ENCODE measurements at places on chromosomes 12 and 14.

DNA sequence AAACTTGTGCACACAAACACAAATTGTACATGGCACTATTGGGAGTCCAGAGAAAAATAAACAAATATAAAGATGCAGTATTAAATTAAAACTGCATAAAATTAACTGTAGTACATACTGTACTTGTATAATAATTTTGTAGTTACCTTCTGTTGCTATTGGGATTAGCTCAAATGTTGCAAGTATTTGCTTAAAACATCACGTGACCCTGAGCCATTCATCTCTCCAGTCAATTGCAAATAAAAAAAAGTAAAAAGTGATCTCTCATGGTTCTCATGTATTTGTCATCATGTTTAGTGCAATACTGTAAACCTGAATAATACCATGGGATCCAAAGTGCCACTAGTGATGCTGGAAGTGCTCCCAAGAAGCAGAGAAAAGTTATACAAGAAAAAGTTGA, 88.1 kb upstream of the NAV3 start:
- no peak for DNase-seq

GRCh38 chr14:52153939-52154338, 85.1 kb upstream of the NID2 start:
- peak; percentile 48 for DNase-seq

DNA sequence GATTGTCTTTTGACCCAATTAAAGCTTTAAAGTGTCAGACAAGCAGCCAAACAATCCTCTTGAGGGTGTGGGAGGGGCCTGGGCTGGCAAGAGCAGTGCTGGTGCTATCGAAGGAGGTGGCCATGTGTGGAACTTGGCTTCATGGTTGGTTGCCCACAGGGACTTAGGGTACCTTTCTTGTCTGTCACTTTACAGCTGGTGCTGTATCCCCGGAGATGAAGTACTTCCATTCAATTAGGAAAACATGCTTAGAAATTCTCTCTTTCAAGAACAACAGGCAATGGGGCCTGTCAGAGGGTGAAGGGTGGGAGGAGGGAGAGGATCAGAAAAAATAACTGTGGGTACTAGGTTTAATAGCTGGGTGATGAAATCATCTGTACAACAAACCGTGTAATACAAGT, 86.5 kb downstream of the DAAM1 start:
- DNase-seq: peak; percentile 56

GRCh38 chr12:80936353-80936641, 1.4 kb downstream of the LIN7A start:
- no peak for DNase-seq

DNA sequence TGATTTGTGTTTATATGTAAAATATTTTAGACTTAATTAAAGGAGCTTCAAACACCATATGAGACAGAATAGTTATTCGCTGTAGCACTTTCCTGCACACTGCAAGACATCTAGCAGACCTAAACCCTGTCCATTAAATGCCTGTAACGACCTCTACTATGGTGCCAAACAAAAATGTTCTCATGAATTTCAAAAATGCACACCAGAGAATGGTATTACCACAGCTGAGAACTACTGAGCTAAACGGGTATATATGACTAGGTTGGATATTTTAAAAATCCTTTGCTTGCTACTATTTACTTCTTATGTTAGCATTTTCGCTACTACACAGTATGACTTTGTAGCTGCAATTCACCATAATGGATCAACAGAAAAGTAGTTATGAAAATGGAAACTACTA, 34.8 kb downstream of the SPPL3 start:
- DNase-seq: no peak

DNA sequence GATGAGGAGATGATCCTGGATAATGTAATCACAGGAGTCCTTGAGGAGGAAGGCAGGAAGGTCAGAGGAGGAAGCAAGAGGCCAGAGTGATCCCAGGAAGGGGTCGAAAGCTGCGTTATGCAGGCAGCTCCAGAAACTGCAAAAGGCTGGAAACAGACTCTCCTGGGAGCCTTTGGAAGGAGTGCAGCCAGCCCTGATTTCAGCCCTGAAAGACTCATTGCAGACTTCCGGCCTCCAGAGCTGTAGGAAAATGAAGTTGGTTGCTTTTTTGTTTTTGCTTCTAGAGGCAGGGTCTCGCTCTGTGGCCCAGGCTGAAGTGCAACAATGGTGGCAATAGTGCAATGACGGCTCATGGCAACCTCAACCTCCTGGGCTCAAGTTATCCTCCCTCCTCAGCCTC, 44.6 kb upstream of the FZD10 start:
- no peak for DNase-seq

DNA sequence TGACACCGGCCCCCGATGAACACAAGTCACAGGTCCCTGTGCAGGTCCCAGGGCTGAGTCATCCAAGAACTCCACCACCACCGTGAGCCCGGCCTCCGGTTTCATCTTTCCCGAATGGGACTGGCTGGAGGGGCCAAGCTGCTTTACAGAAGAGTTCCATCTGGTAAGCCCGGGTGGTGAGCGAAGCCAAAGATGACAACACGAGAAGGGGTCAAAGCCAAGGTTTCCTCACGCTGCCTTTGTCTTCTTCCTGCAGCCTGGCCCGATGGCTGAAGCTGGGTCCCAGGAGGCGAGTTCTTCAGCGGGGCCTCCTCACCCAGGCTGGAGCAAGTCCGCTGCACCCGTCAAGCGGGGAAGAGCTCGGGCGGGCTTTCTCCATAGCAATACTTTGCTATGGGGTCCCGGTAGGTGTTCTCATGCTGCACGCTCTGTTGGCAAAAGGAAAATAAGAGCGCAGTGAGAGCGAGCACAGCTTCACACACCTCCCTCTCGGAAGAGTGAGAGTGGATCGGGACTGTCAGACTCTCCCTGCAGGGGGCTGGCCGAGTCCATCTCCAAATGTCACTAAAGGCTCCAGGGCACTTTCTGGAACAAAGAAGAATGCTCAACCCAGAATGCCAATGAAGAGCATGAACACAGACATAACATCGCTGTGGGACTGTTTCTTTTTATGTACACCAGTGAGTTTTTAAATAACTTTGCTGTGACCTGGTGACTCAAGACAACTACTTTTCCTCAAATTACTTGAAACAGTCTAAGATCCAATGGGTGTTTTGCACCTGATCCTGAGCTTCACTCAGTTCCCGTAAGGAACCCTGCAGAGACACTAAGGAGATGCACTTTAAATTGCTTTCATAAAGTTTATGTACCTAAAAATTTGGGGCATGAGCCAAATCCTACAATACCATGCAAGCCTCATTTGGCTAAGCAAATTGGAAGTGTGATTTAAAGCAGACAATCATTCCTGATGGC, 20.1 kb downstream of the SPRING1 start:
- DNase-seq: no peak

DNA sequence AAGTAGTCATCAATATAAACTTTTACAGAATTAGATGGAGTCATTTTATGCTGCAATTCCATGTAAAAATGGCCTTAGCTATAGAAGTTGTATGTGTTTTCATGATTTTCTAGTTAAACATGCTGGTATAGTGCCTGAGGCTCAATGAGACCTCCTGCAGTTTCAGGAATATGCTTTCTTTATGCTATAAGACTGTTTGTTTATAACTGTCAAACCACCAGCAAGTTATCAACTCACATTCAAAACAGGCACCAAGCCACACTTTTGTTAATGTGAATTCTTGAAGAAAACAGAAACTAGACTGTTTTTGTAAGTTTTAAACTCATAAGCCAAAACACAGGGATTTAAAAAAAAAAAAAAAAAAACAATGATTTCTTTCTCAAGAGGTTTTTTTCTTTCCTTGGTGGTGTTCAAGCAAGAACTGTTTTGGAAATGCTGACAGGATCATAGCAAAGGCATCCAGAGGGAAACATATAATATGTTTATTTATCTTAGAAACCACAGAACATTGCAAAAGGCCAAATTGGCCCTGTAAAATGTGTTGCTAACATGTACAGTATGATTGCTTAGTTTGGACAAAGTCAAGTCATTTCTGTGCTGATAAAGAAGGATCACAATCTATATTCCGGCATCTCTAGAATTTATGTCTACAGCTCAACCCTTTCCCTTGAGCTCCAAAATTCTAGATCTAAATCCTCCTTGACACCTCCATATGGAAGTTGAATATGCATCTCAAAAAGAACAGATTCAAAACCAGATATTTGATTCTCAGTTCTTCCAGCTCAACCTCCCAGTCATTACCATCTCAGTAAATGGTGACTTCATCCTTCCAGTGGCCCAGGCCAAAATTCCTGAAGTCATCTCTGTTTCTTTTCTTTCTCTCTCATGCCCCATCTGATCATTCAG, 29.0 kb upstream of the LUM start:
- no peak for DNase-seq

DNA sequence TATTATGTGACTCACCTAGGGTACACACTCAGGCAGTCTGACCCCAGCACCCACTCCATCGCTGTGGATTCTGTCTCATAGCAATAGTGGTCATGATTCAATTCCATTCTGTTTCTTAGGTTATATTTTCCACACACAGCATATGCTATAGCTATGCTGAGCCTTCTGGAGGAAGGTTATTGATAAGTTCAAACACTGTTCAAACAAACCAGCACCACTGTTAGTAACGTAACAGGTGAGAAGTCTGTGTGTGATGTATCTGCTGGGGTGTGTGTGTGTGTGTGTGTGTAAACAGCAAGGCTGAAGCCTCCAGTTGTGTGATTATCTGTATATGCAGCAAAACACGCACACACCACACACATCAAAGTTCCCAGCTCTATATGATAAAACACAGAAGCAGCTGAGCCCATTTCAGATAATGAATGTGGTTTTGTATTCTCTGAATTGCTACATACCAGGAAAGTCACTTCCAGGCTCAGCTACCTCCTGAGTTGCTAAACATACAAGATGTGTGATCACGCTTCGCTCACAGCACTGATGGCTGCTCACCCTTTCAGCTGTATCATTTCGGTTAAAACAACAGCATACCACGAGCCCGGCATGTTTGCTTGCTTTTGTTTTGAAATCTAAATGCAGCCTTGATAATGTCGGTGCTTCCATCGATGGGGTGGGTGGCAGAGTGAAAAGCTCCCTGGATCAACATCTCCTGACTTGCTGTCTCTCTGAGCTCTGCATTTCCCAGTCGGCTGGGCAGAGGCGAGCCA, 6.8 kb upstream of the SYNE3 start:
- no peak for DNase-seq

DNA sequence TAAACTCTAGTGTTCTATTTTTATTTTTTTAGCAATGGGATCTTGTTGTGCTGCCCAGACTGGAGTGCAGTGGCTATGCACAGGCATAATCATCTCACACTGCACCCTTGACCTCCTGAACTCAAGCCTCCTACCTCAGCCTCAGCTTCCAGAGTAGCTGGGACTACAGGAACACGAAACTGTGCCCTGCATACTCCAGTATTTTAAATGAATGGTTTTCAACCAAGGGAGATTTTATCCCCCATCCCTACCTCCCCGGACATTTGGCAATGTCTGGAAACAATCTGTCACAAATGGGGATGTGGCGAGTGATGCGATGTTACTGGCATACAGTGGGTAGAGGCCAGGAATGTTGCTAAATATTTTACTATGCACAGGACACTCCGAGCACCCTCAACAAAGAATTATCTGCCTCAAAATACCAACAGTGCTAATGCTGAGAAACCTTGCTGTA, 2.1 kb downstream of the CBX5 start:
- no peak for DNase-seq

GRCh38 chr14:29799464-29800095, 128.1 kb downstream of the PRKD1 start:
- DNase-seq: no peak

GRCh38 chr14:24399999-24400718, 1.4 kb downstream of the NYNRIN start:
- DNase-seq: no peak

DNA sequence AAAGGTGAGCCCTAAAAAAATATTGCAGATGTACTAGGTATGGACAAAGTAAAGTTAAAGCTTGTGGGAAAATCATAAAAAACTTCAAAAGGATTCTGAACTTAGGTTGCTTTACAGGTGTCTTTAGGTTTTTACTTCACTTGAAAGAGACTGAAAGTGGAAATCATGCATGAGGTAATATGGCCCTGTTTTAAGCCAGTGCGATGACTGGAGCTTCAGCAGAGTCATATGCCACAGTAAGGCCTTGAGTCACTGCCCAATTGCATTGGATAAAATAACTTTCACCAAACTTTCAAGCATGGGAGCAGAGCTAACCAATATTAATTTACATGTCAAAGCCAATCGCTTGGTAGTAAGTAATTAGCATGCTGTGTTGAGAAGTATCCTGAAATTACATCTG, 63.9 kb upstream of the TMEM260 start:
- DNase-seq: no peak

DNA sequence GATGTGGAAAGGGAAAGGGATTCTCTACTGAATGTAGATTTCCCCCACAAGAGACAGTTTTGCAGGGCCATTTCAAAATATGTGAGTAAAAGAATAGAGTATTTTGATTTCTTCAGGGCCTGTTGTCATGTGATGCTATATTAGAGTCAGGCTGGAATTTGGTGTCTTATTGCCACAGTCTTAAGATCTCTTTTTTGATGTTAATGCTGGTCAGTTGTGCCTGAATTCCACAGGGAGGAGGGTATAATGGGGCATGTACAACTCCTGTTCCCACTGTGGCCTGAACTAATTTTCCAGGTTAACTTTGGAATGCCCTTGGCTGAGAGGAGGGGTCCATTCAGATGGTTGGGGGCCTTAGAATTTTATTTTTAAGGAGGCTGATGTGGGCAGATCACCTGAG, 111.0 kb upstream of the MAX start:
- DNase-seq: no peak

DNA sequence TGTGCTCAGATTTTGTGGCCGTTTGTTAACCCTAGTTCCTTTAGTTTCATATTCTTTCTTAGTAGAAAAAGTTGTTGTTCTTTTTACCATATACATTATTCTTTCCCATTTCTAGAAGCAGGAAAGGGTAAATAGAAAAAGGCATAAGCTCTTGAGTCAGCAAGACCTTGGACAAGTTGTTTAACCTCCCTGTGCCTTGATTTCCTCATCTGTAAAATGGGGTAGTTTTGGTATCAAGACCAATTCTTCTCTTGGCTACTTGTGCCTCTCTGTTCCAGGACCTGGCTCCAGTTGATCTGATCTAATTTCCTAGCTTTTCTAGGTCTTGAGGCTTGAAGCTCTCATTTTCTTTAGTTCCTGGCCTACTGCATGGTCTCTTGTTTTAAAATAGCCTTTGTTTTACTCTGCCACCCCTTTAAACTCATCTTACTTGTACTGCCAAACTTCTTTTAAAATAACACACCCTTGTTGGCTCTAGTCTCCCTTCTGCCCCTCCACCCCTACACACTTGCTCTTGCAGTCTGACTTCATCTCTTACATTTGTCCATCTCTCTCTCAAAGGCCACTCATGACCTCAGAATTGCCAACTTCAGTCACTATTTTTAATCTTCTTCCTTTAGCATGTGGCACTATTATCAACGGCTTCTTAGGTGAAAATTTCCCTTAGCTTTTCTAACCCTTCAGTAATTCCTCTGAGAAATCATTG, 143.7 kb downstream of the TTLL5 start:
- DNase-seq: no peak

DNA sequence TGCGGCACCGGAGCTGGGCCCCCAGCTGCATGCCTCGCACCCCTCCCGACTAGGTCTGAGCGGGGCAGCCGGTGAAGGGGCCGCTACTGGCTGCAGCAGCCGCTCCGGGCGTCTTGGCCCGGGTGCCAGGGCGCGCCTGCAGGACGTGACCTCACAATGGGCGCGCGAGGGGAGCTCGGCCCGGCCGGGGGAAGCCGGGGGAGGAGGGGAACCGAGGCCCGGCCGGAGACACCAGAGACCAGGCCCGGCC, 353 bp downstream of the BAG5 start:
- DNase-seq: no peak
